HFFc6 (cell line): ENCODE measurements at places on chromosomes 2 and 18. TPM values are rescaled to one million over a fixed set of nuclear protein-coding genes. Genes with fewer than 3 reads are reported as not detected.

CHST9 gene
- total RNA-seq = not detected in 3 replicates

ALK gene
- not detected in 3 replicates for total RNA-seq

HOXD1 gene
- total RNA-seq = not detected in 3 replicates

NR4A2 gene
- 2.1 to 6.4 TPM (median 2.9 TPM) in 3 replicates for total RNA-seq

EML6 gene
- 0.26 to 0.63 TPM (median 0.41 TPM) in 3 replicates for total RNA-seq

AMMECR1L gene
- total RNA-seq = 13.4 to 19.1 TPM (median 18.2 TPM) in 3 replicates

HOXD10 gene
- total RNA-seq = 12.5 to 13.8 TPM (median 13.7 TPM) in 3 replicates

PLEKHH2 gene
- 0.26 to 0.48 TPM in 2 of 3 replicates, not detected in the other for total RNA-seq

NCL gene
- total RNA-seq = 491 to 649 TPM (median 526 TPM) in 3 replicates

PAIP2B gene
- total RNA-seq = 0.16 to 0.40 TPM (median 0.25 TPM) in 3 replicates

IL1RN gene
- total RNA-seq = not detected in 2 replicates
